ENCODE measurements at places on chromosomes 7 and 10.
A peak's percentile ranks its signal among the peaks of the same experiment; 100 is the strongest.

DNA sequence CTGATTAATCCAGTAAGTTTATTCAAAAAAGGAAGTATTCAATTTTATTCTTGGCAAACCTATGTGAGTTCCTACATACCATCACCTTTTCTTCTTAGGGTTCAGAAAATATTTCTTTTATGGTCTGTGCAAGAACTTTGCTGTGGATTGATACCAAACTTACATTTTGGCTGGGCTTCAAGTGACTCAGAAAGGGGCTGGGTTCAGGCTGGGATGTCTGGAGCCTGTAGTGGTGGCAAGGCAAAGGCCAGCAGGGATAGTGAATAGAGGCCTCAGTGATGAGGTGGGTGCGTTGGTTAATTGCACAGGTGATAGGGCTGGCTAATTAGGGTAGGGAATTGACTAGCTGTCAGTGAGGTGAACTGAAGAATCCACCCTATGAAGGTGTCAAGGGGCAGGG lies 40.2 kb upstream of the ATXN7L1 start:
- no peak for DNase-seq

DNA sequence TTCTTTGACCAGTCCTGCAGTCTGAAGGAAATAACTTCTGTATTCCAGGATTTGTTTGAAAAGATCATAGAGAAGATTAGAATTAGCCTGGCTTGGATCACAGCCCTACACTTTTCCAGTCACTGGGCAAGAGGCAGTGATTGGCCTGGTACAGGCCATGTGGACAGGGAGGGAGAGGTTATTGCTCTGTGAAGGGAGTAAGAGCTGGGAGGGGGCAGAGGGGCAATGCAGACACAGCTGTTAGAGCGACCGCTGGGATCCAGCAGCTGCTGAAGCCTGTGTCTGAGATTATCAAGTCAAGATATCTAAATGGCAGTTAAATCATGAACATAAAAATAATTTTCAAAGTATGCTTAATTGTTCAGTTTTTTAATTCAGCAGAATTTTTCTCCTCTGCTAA lies 257.3 kb downstream of the SDK1 start:
- no peak for DNase-seq

GRCh38 chr10:132279873-132280645 lies 27.7 kb downstream of the STK32C start:
- DNase-seq, result no peak

DNA sequence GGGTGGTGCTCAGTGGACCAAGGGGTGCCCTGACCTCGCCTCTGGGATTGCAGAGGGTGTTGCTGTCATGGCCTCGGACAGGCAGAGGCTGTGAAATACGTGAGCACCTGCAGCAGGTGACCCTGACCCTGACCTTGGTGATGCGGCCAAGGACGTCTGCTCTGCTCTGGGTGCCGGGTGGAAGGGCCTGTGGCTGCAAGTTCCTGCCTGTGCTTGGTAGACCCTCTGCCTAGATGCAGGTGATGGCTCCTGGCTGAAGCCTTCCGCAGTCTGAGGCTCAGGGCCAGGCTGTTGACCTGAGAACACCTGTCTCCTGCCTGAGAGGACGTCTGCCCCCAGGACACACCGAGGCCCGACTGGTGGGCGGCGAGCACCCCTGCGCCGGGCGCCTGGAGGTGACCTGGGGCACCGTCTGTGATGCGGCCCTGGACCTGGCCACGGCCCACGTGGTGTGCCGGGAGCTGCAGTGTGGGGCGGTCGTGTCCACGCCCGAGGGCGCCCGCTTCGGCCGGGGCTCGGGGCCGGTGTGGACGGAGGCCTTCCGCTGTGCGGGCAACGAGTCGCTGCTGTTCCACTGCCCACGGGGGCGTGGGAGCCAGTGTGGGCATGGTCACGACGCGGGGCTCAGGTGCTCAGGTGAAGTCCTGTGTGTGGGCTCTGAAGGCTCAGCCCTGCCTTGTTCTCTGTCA lies 4.4 kb downstream of the SCART1 start:
- DNase-seq, result no peak

- DNase-seq, result no peak
These were observed 51.2 kb downstream of the PDE1C start for GRCh38 chr7:32018845-32019578.

- DNase-seq, result no peak
These were observed 60.4 kb upstream of the ADO start for GRCh38 chr10:62744136-62744535.

DNA sequence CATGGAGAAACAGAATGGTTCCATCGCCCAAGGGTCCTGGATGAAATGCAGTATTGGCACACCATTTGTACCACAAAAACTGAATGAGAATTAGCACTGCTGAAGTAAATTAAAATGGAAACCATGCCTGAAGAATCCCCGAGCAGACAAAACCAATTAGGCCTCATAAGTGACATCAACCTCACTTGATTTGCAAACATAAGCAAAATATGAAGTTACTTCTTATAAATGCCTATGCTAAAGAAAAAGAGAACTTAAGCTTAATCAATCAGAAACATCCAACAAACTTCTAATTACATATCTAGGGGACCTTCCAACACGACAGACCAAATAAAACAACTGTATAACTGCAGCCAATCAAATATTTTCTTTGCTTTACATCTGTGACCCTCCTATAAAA lies 4.4 kb downstream of the FAM3C start:
- no peak for DNase-seq

DNA sequence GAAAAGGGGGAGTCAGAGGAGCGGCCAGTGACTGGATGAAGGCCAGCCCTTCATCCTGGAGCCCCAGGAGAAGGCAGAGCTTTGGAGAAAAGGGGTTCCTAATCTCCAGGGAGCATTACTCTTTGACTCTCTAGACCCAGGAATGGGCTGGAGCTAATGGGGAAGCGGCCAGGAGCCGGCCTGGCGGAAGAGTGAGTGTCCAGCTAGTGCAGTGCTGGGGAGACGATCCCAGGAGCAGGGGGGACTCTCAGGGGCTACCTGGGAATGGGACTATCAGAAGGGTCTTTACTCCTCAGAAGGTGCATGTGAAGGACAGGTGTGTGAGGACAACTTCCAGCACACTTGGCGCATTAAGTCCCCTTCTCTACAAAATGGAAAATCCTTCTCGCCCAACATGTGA lies 2.4 kb upstream of the PAX2 start:
- no peak for DNase-seq

DNA sequence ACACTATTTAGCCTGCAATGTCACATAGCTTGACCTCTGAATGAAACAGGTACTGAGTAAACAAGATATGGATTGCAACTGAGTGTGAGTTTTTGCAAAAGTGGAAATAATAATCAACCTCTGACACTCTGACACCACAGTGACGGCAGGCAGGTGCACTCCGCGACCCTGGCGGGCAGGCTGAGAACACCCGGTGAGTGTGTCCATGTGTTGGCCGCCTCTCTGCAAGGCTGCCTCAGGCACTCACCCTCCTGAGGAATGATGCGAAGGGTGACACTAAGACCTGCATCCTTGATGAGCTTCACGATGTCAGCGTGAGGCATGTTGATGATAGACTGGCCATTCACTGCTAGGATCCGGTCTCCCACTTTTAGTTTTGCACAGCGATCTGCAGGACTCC lies 336.2 kb downstream of the PHTF2 start:
- DNase-seq, result no peak

GRCh38 chr10:3548702-3549101 lies 236.3 kb downstream of the KLF6 start:
- DNase-seq, result no peak

DNA sequence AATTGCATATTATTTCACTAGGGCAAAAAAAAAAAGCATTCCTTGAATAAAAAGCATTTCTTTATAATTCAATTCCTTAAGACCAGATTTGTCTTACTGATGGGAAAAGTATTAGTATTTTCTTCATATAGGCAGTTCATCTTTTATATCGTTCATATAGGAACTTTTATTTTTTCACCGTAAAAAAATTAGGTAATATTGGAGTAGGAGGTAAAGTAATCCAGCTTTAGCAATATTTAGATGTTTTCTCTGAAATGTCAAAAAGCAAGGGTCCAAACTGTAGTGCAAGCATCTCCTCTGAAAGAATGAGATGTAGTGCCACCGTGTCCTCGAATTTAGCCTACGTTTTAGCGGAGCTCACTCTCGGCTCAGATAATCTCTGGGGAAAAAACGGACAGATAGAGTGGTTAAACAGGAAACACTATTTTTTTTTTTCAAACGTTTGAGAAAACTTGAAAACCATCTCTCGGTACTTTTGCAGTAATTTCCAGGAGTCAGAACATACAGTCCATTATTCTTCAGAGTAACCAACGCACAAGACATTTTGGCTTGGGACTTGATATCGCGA lies 5.5 kb upstream of the SPAG6 start:
- no peak for DNase-seq

GRCh38 chr7:138434597-138435019 lies 25.5 kb upstream of the TRIM24 start:
- DNase-seq, result no peak

- no peak for DNase-seq
These were observed 65.9 kb downstream of the CLIP2 start for GRCh38 chr7:74355091-74355490.

DNA sequence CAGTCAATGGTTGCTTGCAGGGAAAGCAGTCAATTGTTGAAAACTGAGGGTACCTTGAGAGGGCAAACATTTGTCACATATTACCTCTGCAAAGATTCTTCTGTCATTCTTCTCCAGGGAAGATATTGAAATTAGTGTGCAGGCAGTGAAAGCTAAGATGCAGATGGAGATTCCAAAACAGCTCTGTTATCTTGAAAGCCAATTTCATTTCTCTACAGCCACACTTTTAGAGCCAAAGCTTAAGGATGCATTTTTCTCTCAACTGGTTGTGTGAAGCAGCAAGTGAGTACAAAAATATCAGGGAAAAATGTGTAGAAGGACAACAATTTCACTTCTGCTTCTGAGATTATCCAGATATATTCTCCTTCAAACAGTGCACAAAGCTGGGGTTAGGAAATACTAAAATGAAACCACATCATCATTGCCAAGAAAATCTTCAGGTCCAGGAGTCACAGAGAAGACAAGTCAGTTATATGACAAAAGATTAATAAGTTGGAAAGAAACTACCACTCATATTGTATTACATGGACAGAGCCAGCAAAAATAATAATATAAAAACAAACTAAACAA lies 16.3 kb downstream of the SGMS1 start:
- DNase-seq, result no peak

DNA sequence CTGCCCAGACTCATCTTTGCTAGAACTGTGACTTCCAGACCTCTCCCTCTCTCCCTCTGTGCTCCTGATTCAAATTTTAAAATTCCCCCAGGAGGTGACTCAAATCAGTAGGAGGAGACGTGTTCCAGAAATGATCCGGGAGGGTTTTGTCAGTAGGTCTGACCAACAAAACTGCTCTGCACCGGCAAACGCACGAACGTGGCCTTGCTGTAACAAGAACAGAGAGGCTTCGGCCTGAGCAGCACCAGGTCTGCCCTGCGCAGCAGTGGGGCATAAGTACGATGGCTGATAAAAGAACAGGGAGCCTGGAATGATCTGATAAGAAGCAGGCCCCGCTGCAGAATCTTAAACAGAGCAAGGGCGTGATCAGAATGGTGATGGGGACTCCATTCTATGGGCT lies 152.7 kb upstream of the AUTS2 start:
- no peak for DNase-seq

DNA sequence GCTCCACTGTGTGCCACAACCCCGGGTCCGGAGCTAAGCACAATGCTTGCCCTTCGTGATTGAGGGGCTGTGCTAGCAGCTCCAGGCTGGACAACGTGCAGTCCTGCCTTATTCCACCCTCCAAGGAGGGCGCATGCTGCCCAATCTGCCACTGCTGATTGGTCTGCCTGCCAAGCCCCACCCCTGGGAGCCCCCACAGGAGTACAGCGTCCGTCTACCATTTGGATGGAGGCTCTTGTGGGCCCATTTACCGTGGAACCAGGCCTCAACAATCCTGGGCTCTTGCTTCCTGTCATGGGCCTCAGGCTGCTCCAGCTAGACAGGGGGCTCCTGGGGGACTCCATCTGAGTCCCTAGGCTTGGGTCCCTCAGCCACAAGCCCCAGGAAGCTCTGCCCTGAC lies 173.3 kb downstream of the SLIT1 start:
- no peak for DNase-seq

GRCh38 chr10:128461991-128462390 lies 335.8 kb upstream of the MKI67 start:
- no peak for DNase-seq

DNA sequence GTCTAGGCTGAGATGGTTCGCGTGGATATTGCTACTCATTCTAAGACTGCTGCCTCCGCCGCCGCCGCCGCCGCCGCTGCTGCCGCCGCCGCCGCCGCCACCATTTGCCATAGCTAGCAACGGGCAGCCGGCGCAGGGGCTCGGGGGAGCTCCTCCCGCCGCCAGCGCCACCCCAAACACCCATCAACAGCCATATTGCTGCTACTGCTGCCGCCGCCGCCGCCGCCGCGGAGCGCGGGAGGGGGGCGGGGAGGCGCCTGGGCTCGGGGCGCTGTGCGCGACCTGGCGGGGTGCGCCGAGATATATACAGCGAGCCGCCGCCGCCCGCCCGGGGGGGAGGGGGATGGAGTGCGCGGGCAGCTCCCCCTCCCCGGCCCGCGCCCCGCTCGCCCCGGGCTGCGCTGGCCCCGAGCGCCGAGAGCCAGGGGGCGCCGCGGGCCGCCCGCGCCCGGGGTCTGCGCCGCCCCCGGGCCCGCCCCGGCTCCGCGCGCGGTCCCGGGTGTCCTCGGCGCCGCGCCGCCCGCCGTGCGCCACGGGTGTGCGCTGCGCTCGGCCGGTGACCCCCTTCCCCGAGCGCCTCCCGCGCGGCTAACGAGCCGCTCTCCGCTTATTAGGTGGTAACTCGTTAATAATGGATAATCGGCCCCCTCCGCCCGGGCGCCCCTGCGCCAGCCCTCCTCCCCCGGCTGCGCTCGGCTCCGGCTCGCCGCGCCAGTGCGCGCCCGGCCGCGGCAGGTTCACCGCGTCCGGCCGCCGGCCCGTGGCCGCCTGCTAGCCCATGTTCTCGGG lies at the start of gene KCNMA1:
Gene KCNMA1, minus strand, starts transcription at position 277 of the 789 bp plus-strand sequence.
- no peak for DNase-seq

GRCh38 chr10:69007260-69007659 lies 18.7 kb downstream of the KIFBP start:
- DNase-seq, result no peak

- DNase-seq, result peak; percentile 66
These were observed 38.3 kb upstream of the GALNTL5 start for GRCh38 chr7:151917791-151918509.

DNA sequence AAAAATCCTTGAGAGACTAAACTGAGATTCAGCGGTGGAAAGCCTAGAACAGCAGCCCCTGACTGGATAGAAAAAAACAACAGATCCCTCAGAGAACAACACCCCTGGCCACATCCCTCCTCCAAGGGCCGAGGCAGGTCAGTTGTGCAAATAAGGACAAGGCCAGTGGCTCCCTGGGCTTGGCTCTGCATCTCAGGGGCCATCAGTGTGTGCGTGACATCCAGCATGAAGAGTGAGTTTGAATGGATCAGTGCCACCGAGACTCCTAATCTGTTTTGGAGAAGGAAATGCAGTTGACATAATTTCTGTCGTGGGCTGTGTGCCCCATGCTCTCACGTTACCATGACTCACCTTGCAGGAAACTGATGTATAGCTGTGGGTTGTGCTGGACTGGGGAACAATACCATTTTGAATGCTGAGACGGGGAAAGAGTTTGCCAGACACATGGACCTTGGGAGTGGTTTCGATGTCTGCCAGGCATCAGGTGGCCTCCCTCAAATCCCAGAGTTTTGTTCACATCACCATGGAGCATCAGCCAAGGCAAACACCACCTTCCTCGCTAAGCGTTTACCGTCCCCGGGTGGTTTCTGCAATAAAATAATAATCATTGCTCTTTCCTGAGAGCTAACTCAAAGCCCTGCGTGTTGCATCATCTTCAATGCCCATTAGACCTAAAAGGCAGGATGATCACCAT lies 153.2 kb upstream of the FZD8 start:
- DNase-seq, result no peak

GRCh38 chr10:88379575-88379974 lies 203.5 kb downstream of the RNLS start:
- no peak for DNase-seq

Measured in prostate gland (tissue), 2 donors.